WTC11 (cell line): ENCODE measurements at places on chromosomes 7 and 10.

GRCh38 chr7:142470544-142470830 is 212.6 kb upstream of the PRSS58 start:
- DNase-seq, result no peak

- DNase-seq, result no peak
These were observed 96.2 kb downstream of the LHPP start for GRCh38 chr10:124557648-124558338.

DNA sequence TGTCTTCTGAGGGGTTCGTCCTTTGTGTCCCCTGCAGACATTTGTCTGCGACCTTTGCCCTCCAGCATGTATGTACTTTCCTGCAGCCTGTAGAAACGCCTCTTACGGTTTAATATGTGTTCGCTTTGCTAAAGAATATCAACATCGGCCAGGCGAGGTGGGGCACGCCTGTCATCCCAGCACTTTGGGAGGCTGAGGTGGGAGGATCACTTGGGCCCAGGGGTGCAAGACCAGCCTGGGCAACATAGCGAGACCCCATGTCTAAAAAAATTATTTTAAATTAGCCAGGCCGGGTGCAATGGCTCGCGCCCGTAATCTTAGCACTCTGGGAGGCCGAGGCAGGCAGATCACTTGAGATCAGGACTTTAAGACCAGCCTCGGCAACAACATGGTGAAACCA is 15.5 kb downstream of the ALKBH4 start:
- no peak for DNase-seq

GRCh38 chr7:150948791-150949251 is 29.3 kb downstream of the KCNH2 start:
- no peak for DNase-seq

DNA sequence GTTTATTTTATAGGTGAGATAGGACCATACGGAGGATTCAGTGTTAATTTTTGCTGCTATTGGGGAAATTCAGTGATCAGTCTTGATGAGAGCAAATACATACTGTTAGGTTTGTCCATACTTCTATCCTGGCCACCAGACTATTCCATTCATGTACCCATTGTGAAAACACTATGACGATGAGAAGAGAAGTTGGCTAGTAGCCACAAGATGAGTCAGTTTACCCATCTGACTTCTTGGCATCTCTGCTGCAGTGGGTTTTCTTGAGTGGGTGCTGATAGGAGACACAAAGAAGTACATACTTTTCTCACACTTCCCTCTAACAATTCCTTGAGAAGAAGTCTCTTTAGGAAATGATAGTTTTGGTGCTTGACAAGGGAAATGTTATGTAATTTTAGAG is 133.1 kb downstream of the TFPI2 start:
- no peak for DNase-seq

- no peak for DNase-seq
These were observed 56.8 kb downstream of the ZNF438 start for GRCh38 chr10:30974773-30975415.
